NCI-H1048 (cell line): ENCODE measurements at places on chromosomes 7 and 10.

DNA sequence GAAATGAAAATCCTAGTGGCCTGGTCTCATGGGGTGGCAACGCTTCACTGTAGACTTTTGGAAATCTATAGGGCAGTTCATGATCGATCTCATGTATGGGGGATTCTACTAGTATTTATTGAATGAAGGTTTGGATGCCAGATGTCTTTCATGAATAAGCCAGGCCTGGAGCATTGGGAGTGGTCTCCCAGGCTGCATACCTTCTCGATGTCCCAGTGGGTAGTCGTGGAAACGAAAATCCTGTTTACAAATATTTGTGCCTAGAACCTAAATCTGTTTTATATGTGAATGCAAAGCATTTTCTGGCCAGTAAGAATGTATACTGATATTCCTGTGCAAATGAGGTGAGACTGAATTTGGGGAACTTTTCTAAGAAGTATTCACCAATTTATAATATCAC lies 105.0 kb upstream of the C1QL3 start:
- DNase-seq = no peak

GRCh38 chr7:923108-924041 lies 31.1 kb downstream of the ADAP1 start:
- DNase-seq = no peak

GRCh38 chr10:80407812-80408241 lies 524 bp upstream of the PRXL2A start:
- no peak for DNase-seq

DNA sequence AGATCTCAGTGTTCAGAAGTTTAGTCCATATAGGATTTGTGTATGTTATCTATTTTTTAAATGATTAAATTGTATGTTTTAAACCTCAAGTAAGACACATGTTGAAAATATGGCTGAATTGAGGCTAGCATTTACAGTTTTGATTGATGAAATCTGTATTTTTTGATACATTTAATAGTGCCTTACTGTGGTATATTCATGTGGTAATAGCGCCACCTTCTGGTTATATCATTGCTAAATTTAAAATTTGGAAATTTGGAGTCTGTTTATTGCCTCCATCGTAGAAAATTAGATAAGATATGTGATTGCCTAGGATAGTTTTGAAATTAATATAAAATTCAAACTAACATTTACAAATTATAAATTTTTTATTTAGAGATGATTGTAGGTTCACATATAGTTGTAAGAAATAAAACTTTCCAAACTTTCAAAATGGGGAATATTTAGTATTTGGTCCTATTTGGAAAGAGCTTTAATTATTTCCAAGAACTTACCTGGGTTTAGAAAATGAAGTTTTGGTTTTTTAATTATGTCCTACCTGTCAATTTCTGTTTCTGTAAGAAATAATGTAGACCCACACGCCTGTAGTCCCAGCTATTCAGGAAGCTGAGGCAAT lies 19.1 kb upstream of the ARMS2 start:
- DNase-seq = peak; percentile 12

GRCh38 chr7:41907444-41907843 lies 204.6 kb upstream of the INHBA start:
- no peak for DNase-seq

- peak; percentile 22 for DNase-seq
These were observed 3.0 kb upstream of the PANK1 start for GRCh38 chr10:89648074-89648473.

DNA sequence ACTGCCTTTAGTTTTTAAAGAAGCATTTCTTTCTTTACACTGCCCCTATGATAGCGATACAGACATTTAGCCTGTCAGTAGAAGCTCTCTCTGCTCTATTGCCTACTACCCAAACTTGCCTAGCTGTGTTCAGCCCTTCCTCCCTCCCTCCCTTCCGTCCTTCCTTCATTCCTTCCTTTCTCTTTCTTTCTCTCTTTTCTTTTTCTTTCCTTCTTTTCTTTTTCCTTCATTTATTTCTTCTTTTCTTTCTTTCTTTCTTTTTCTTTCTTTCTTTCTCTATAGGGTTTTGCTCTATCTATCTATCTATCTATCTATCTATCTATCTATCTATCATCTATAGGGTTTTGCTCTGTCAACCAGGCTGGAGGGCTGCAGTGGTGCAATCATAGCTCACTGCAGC lies 7.1 kb upstream of the ZNF212 start:
- no peak for DNase-seq
